Myocyte (in vitro differentiated cells): ENCODE measurements at places on chromosomes 1 and 21.
A peak's percentile ranks its signal among the peaks of the same experiment; 100 is the strongest.

DNA sequence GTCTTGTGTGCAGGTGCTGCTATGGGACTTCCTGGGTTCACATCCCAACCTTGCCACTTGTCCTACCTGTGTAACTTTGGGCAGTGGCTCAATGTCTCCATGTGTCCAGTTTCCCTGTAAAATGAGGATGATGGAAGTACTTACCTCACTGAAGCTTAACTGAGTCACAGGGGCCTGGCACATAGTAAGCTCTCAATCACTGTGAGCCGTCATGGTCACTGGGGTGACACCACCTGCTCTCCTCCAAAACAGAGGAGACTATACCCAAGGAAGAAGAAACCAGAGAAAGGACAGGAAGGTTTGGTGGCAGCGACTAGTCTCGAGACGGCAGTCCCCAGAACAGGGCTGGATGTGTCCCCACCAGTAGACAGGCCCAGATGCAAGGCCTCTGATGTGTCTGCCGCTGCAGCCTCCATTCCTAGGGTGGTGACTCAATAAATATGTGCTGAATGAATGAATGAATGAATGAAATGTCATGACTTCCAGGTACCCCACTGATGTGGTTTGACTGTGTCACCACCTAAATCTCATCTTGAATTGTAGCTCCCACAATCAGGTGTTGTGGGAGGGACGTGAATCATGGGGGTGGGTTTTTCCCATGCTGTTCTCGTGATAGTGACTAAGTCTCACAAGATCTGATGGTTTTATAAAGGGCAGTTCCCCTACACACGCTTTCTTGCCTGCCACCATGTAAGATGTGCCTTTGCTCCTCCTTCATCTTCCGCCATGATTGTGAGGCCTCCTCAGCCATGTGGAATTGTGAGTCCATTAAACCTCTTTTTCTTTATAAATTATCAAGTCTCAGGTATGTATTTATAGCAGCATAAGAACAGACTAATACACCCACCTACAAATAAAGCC is 13.0 kb upstream of the LRP8 start:
- no peak for DNase-seq

DNA sequence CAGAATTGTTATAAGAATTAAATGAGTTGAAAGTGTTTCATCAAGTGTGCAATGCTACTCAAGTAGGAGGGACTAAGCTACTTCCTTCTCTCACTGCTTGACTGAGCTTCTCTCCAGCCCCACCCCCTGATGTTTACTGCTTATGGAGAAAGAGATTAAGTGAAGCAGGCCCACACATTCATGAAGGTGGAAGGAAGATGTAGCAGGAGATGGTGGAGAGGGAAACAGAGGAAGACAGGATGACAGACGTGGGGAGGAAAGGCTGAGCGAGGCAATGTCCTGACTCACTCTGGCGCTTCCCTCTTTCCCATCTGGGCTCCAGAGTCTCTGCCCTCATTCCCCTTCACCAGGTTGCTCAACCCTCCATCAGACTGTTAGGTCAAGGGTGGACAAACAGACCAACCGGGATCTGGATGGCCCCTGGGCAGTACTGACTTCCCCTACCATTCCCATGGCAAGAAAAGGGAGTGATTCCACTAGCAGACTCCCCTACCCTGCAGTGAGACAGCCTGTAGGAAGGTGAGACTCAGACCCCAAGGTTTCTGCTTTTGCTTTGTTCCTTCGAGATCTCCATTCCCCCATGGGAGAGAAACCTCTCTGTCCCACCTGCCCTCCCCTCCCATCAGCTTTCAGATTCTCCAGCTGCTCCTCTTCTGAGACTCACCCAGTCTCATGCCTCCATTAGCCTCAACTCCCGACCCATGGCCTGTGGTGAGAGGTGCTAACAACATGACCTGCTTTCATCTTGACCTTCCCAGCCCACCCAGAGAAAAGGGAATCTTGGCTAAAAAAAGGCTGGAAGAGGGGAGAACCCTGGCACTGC is 3.1 kb upstream of the ARHGEF2 start:
- DNase-seq, result peak; percentile 39

- peak; percentile 92 for DNase-seq
Observed at GRCh38 chr1:115781343-115781742, 12.8 kb upstream of the CASQ2 start.

GRCh38 chr1:46599059-46599970 is 4.8 kb downstream of the MKNK1 start:
- no peak for DNase-seq

DNA sequence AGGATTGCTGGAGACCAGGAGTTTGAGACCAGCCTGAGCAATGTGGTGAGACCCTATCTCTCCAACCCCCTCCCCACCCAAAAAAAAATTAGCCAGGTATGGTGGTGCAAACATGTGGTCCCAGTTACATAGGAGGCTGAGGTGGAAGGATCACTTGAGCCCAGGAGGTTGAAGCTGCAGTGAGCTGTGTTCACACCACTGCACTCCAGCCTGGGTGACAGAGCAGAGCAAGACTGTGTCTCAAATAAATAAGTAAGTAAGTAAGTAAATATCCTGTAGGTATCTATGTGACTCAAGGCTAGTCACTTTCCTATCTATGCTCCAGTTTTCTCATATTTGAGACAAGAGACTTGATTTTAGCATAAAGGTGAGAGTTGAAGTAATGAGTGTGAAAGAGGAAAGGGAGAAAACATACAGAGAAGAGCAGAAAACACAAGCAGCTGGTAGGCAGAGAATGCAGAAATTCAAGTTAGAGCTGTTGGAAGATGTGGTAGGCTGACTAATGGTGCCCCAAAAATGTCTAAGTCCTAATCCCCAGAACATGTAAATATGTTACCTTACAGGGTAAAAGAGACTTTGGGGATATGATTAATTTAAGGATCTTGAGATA is 7.5 kb downstream of the PPP1R12B start:
- DNase-seq, result no peak

DNA sequence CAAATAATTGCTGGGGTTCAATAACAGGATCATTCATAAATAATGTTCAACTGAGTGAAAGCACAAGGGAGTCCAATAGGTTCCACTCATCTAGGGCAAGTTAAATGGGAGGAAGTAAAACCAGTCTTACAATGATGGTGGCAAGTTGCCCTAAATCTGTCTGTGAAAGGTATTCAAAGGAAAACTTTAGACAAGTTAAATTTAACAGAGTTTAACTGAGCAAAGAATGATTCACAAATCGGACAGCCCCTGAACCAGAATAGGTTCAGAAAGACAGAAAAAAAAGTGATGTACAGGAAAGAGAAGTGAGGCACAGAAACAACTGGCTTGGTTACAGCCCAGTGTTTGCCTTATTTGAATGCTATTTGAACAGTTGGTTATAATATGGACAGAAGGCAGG is 183.5 kb upstream of the ADGRL4 start:
- no peak for DNase-seq

GRCh38 chr1:111895469-111895868 is 94.0 kb downstream of the KCND3 start:
- no peak for DNase-seq

DNA sequence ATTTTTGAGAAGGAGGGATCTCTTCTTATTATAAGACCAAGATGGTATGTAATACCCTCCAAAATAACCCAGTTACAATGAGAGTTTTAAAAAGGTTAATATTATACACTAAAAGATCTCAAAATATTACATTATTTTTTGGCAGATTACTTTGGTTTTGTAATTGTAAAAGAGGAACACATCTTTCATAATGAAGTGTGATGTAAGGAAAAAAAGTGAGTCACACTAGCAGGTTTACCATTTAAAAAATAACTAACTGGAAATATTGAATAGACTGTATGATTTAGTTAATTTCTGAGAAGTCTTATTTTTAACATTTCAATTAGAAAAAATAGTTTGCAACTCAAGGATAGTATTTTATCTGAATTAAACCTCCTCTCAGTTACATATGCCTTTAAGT is 1.1 kb downstream of the F5 start:
- no peak for DNase-seq
